ENCODE measurements at places on chromosomes 11 and 22. TPM values are rescaled to one million over a fixed set of nuclear protein-coding genes. Genes with fewer than 3 reads are reported as not detected.

The CSF2RB gene
- total RNA-seq, result 3.1 TPM

The CHST1 gene
- 10.5 TPM for total RNA-seq

The OR51E2 gene
- total RNA-seq, result 0.39 TPM

The CECR2 gene
- total RNA-seq, result 7.4 TPM

The EFCAB6 gene
- total RNA-seq, result 5.9 TPM

The C11orf91 gene
- not detected for total RNA-seq

The IGLL1 gene
- 1.1 TPM for total RNA-seq

The SHANK3 gene
- total RNA-seq, result 8.3 TPM

The ARHGEF12 gene
- total RNA-seq, result 179 TPM

The OR52W1 gene
- total RNA-seq, result not detected
